ENCODE measurements at places on chromosomes 3 and 15.

GRCh38 chr3:127106456-127106855 lies 86.5 kb upstream of the PRR23E start:
- no peak for DNase-seq

DNA sequence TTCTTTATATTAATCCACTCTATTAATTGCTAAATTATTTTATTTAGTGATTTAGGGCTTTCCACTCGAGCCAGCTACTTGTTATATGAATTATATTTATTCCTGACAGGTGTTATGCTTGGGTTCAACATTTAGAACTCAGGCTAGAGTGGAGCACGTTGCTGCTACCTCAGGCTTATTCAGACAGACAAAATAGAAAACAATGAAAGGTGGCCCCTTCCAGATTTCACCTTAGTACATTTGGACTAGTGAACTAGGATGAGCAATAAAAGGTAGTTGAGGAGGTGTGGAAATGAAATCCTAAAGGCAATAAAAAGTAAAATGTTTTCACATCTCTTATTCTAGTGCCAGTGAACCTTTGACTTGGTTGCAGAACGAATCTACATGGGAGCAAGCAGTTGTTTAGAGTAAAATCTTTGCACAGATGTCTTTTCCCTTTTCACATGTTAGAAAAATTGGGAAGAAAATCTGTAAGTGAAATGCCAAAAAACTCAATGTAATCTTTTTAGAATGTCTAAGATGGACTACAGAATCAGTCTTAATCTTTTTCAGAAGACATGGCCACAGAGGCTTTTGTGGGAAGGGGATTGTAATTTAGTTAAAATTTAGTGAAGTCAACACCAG lies 63.8 kb downstream of the AKAP13 start:
- DNase-seq: no peak

- no peak for DNase-seq
Measured at GRCh38 chr15:23073890-23074646, 34.7 kb upstream of the TUBGCP5 start.

DNA sequence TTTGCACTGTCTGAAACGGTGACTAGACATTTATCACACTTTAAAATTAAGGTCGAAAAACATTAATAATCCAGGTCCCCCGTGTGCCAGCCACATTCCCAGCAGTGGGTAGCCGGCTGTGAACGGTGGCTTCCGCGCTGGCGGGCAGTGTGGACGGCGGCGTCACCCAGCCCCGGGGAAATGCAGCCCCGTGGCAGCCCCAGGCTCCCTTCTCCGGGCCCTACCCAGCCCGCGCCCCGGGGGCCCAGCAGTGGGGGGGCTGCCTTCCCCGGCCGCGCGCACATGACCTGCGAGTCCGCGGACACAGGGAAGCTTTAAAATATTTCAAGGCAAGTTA lies 25.3 kb downstream of the GABRA5 start:
- no peak for DNase-seq

- DNase-seq: no peak
Measured at GRCh38 chr15:93088981-93089726, at the start of gene RGMA. RGMA (minus strand) TSS chr15:93089211; CDS start chr15:93088932, 279 bp downstream.

DNA sequence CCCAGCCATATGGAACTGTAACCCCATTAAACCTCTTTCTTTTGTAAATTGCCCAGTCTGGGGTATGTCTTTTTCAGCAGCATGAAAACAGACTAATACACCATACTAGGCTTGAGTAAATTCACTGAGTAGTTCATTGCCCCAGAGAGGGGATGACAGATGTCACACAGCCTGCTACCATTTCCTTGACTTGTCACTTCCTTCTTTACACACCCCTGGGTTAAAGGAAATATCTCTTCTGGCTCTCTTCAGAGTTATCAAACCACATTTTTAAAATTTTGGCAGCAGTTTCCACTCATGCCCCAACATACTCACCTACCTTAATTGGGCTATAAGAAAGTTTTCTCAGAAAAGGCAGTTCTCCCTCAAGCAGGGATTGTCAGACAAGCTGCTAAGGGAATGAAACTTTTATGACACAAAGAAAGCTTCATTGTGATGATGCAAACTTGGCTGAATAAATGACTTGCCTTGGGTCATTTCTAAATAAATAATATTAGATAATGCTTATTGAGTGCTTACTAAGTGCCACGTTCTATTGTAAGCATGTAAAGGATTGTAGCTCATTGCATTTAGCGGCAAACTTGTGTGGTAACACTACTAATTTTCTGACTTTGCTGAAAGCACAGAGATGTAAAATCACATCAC lies 68.0 kb upstream of the RBMS3 start:
- no peak for DNase-seq
